Foreskin melanocyte (primary cell): ENCODE measurements at places on chromosomes 1 and 21.

DNA sequence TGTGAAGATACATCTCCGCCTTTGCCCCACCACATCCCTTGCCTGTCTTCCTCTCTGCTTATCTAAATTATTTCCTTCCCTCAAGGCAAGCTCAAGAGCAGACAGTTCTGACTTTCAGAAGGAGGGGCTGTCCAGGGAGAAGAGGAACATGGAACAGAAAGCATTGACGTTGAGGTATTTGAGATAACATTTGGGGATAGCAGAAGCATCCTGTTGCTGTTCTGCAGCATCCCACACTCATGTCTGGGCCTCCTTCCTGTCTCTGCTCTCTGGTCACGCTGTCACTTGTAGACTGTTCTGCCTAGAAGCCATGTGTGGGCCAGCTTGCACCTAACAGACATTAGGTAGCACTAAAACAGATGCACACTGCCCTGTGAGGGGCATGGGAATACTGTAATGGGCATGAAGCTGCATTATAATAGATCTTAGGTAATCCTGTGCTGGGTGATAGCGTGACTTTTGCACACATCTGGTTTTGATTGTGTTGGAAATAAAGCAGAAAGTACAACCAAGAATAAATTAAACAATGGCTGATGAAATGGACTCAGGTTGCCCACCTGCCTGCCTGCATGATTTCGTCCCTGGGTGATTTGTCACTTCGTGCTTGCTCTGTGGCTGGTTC lies 660 bp upstream of the RD3 start:
- DNase-seq, result no peak

DNA sequence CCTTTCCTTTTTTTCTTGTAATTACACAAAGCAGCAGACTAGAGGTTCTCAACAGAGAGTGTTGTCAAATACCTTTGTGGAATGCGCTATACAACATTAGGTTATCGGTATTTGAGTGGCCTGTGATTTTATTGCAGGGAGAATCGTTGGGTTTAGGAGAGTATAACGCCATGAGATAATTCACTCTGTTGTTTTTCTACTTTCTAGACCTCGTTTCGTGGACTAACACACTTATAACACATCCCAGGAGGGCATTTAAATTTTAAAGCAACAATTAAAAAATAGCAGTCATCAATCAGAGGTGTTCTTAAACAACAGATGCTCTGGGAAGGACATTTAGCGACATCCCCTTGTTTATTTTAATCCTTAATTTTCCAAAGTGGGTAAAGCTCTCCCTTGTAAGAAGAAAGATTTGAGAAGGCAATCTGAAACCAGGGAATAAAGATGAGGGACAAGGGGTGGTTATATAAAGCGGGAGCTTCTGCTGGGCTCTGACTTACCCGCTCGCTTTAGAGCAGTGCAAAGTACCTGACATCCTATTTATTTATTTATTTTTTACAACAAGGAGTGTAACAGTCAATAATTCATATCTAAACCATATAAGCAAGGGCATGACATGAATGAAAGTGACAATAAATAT lies 4.9 kb downstream of the PBX1 start:
- no peak for DNase-seq

DNA sequence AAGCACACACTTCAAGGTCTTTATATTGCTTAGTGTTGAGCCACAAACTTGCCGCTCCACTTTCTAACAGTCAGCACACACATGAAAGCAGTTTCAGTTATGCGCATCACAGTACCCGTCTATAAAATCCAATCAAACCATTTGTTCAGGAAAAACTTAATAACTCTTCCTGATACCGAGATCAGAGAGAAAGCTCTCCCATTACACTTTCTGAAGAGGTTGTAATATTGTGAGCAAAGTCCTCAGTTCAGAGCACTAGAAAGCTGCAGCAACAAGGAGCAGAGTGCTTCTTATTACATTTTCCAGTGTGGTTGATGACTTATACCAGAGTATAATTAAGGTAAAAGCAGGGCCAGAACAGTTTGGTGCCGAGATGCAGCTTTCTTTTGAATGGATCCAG lies 102.8 kb upstream of the F3 start:
- DNase-seq, result no peak

DNA sequence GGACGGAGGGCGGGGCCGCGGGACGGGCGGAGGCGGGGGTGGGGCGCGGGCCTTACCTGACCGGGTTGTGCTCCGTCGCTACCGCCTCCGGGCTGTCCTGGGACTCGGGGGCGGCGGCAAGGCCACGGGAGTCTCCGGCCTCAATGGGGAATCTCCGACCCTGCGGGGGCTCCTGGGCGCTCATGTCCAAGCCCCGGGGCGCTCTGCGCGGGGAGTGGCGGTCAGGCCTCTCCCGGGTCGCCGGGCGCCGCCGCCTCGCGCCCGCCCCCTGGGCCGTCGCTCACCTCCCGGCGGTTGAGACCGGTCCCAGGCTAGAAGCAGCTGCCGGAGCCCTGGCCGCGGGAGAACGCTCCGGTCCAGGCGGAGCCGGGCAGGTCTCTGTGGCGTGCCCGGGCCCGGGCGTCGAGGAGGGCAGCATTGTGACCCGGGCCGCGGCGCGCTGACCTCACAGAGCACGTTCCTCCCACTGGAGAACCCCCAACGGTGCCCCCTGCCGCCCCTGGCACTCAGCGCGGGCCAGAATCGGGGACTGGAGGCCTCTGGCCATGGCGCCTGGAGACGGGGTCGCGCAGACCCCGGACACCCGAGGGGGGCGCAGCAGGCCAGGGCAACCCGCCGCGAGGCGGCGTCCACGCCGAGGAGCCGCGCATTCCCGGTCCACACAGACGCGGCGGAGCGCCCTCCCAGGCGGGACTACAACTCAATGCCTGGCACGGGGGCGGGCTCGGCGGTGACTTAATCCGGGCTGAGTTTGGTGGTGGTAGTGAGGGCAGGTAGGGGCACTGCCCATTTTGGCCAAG lies 411 bp downstream of the FAM229A start:
- DNase-seq, result no peak

GRCh38 chr1:177780096-177780700 lies 189.7 kb downstream of the SEC16B start:
- peak; percentile 24 for DNase-seq

- no peak for DNase-seq
Observed at GRCh38 chr1:17282836-17283235, 25.2 kb upstream of the PADI4 start.

- DNase-seq, result no peak
Observed at GRCh38 chr21:42651515-42652401, 1.7 kb upstream of the PDE9A start.

DNA sequence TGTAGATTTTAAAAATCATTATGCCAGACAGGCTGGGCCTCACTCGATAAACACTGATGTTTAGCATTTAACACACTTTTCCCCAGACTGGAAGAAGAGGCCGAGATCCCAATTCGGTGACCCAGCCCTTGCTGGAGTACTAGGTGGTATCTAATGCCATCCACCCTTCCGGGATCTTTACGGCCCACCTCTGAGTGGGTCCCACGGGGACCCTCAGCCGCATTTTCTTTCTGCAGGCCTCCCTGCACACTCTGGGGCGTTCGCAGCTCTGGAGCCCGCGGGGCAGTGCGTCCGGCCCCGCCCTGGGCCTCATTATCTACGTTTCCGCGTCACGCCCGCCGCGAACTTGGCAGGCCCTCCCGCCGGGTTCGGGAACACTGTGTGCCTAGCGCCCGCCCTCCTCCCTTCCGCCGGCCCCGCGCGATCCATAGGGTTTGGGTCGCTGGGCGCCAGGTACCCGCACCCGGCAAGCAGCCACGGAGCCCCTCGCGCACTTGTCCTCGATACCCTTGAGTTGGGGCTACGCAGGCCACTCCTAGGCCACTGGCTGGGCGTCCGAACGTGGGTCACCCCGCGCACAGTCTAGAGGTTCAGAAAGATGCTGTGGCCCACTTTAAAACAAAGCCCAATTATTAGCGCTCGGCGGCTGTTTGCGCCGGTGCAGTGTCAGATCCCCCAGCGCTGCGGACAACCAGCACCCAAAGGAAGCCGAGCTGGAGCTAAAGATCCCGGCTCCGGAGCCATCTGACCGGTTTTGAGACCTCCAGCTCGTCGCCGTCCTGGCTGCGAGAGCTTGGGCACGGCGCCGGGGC lies 950 bp upstream of the EVA1C start:
- no peak for DNase-seq

- no peak for DNase-seq
Observed at GRCh38 chr1:196143602-196144342, 464.5 kb downstream of the KCNT2 start.

DNA sequence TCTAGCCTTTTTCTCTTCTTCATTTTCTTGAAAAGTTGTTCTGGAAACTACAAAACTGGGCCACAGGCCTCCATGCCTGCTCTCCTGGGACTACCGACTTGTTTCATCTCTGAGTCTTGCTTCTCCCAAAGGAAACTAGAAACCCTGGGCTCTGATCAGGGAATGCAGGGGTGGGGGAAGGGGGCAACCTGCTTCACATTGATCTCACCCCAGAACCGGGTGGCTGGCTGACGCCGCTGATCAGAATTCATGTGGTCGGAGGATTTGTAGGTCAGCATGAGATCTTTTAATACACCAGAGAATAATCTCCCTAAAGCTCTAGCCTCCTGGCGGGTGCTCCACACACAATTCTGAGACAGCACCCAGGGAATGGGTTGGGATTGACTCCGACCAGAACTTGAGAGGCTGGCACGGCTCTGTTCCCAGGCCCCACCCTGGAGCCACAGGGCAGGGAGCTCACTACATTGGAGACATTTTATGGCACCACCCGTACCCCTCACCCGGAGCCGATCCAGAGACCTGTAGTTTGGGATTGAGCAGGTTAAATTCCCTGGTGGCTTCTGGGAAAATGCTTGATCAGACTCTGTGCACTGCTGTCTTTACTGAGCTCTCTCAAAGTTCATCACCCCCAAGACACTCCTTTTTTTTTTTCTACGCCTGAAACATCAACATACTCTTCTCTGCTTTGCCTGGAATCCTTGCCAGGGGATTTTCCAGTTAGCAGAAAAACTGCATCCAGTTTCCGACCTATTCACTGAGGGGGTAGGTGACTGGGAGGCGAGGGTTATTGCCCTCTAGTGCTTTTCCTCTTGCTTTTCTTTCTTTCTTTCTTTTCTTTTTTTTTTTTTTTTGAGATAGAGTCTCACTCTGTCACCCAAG lies 12.2 kb upstream of the ARHGEF10L start:
- DNase-seq, result no peak

- DNase-seq, result no peak
Observed at GRCh38 chr21:41726630-41726969, 40.3 kb downstream of the RIPK4 start.

DNA sequence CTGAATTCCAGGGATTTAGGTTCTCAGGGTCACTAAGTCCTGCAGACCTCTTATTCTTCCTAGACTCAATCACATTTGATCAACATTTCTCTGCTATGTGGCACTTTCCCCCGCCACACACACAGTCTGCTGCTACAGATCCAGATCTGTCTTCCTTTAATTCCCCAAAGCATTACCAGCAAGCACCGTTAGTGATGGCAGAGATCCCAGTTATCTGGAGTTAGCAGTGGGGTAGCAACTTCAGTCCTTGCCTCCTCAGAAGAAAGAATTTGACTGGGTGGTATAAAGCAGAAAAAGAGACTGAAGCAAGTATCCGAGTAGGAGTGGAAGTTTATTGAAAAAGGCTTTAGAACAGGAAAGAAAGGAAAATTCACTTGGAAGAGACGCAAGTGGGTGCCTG lies 100.4 kb upstream of the ETV3 start:
- no peak for DNase-seq

DNA sequence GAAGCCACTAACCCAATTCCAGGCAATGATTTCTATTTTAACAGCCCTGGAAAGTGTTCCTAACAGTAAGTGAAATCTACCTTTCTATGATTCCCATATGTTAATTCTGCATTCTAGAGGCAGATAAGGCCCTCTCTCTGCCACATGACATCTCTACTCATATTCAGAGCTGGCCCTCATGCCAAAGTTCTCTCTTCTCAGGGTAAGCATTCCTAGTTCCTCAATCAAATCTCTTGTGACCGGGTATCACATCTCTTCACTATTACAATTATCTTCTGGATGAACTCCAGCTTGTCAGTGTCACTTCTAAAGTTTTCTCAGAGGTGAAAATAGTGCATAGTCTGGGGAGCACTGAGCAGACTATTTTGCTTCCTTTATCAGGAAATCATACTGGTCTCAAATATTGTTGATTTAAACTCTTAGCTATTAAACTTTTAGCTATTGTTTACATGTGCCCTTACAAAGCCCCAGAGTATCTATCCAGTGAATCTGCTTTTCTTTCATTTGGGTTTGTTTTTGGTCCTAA lies 66.4 kb upstream of the TNFSF18 start:
- DNase-seq, result no peak

DNA sequence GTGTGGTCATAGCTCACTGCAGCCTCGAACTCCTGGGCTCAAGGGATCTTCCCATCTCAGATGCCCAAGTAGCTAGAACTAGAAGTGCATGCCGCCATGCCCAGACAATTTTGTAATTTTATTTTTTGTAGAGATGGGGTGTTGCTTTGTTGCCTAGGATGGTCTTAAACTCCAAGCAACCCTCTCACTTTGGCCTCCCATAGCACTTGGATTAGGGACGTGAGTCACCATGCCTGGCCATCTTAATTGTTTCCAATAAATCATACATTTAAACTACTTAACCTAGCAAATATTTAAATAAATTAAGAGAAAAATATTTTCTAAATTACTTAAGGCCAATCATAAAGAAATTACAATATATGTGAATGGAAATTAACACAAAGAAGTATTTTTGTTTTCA lies 35.1 kb upstream of the ADGRL4 start:
- no peak for DNase-seq

GRCh38 chr1:211174375-211174774 lies 40.4 kb upstream of the KCNH1 start:
- no peak for DNase-seq

DNA sequence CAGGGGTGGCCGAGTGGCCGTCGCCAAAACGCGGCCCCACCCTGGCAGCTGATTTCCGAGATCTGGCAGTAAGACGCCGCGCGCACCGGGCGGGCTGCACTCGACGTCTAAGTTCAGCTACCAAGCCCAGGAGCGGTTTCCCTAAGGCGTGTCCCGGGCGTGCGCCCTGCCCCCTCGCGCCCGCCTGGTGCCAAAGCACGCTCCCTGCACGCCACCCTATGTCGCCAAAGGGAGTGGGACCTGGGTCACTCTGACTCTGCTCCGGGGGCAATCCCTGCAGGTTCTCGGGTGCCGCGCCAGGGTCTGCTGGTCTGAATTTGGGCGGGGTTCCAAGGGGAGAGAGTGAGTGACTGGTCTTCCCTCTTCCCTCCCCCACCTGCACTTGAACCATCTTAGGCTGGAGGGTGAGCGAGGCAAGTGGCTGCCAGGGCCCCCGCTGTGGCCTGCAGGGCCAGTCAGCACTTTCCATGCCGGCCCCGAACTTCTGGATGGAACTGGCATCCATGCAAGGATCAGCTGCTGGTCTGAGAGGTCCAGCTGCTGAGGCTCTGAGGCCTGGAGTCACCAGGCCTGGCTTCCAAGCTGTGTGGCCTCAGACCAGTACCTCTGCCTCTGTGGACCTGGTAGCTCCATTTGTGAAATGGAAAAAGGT lies at the start of gene LRRC38:
LRRC38 (minus strand) TSS at position 109 of the 652 bp plus-strand sequence. CDS start 410 bp downstream, outside the sequence.
- no peak for DNase-seq
